ENCODE measurements at places on chromosomes 2 and 18.

DNA sequence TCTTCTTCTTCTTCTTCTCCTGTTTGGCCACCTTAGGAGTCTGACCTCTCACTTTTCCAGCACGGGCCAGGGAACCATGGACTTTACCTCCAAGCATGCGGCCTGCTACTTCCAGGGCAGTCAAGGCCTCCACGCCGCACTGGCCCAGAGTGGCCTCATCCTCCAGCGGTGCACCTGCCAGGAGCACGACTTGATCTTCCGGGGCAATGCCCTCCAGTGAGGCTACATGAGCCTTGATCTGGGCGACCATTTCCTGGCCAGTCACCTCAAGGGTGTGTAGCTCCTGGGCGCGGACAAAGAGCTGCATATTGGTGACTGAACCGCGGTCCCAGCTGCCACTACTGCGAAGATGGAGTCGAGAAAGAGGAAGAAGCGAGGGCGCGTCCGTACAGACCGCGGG, 67.1 kb downstream of the DIPK1C start:
- no peak for DNase-seq

GRCh38 chr2:238573065-238573778, 146.5 kb downstream of the ASB1 start:
- no peak for DNase-seq

- no peak for DNase-seq
Measured at GRCh38 chr2:202608142-202608852, 26.5 kb upstream of the FAM117B start.

- DNase-seq = no peak
Measured at GRCh38 chr2:34652636-34653035, 1053.5 kb upstream of the FAM98A start.

DNA sequence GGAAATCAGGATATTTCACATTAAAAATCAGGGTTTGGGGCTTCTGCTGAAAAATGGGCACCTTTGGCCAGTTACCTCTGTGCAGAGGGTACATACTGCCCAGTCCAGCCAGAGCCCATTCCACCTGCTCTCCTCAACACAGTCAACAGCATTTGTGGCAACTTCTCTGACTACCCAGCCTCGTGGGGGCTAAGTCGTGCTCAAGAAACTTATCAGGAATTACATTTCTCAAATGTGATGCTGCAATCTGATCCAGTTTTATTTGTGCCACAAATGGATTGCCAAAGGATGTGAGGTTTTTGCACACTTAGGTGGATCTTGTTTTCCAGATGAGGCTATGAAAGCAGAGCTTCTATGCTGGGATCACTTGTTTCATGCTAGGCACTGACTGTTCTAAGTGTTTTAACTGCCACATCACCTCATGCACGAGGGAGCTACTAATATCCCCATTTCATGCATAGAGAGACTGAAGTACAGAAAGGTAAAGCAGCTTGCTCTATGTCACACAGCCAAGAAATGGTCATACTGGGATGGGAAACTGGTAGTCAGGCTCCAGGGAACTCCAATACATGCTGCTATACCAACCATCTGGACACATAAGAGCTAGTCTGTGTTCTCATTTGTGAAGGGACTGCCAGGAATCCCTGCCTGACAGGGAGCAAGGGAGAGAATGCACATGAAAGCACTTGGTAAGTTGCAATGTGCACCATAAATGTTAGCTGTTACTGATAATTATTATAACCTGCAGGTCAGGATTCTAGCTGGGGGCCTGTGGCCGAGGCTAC, 89.0 kb upstream of the HK2 start:
- DNase-seq = no peak
